Spleen (tissue), 13 donors: ENCODE measurements at places on chromosomes 5 and 9. TPM values are rescaled to one million over a fixed set of nuclear protein-coding genes. Genes with fewer than 3 reads are reported as not detected.
A peak's percentile ranks its signal among the peaks of the same experiment; 100 is the strongest.

DNA sequence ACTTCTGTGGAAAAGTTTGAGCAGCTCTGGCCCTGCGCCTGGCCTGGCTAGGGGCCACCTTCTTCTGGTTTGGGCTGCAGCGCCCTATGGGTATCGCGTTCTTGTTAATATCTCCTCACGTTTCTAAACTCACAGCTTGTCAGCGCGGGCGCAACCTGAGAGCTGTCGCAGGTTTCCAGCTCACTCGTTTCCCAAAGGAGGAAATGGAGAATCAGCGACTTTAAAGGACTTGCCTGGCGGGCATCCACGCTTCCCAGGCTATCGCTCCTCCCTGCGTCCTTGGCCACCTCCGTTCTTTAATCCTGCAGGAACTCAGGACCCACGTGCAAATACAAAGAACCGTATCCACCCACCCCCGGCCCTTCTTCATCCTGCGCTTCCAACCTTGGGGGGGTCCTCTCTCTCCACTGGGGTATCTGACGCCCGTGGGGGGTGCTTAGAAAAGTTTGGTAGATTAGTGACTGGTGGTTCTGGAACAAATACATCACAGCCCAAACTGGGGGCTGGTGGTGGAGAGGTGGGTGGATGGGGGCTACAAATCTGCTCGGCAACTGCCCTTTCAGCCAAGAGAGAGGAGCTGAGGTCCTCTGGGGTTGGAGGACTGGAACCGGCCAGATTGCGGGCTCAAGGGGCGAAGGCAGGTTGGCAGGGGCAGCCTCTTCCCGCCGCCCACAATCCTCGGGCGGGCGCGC is 578 bp upstream of the PSAT1 start:
- no peaks in the 10 kb centered on the region for H3K36me3 ChIP-seq
- DNase-seq = peak; percentile 82
- H3K4me1 ChIP-seq = peaks cover 31% of the 10 kb centered on the region
- H3K27me3 ChIP-seq = no peaks in the 10 kb centered on the region
- H3K27ac ChIP-seq = no peak overlapping the region

Gene DEPDC1B
- polyA plus RNA-seq = 4.0 TPM

DNA sequence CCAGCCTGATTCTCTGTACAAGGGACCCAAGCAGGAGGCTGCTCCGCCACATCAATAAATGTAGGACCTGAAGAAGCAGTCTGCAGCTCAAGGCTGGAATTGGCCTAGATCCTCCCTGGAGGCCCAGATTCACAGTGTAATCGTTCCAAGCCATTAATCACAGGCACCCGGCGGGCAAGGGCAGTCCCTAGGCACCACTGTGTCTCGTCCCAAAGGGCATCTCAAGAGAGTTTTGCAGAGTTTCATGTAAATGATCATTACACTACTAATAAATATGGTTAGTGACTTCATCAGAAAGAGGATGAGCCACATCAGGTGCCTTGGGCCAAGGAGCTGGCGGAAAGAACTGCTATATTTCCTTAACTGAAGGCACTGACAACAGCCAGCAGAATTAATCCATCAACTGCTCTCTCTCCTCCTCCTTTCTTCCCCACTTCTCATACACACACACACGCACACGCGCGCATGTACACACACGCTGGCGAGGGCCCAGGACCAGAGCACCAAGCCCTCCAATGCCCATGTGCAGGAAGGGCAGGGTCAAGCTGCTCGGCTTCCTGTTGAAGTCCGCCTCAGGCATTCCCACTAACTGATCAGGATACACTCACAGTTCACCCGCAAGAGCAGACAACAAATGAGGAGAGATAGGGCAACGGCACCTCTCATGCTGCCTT is 33.9 kb downstream of the GNAQ start:
- no peak overlapping the region for H3K4me3 ChIP-seq
- peaks cover 6% of the 10 kb centered on the region for H3K4me1 ChIP-seq
- no peaks in the 10 kb centered on the region for H3K36me3 ChIP-seq
- no peaks in the 10 kb centered on the region for H3K27me3 ChIP-seq
- DNase-seq = peak; percentile 81

DNA sequence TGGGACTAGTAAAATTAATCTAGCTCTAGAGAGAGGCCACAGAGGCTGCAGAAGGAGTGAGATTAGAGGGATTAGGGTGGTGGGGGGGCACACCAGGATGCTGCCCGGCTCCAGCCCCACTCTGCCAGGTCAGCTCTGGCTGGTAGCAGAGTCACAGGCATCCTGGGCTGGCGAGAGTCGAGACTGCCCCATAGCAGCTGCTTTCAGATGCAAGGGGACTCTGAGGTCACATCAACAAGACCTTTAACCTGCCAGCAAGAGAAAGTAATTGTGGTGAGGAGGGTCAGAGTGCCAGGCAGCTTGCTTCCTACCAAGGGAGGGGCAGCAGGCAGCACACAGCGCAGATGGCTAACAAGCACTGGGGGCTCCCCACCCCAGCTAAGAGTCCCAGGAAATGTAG is 7.5 kb downstream of the EPB41L4B start:
- no peaks in the 10 kb centered on the region for H3K4me1 ChIP-seq
- no peak for DNase-seq
- H3K27ac ChIP-seq = no peak overlapping the region
- no peaks in the 10 kb centered on the region for H3K36me3 ChIP-seq
- H3K27me3 ChIP-seq = peaks cover 54% of the 10 kb centered on the region

DNA sequence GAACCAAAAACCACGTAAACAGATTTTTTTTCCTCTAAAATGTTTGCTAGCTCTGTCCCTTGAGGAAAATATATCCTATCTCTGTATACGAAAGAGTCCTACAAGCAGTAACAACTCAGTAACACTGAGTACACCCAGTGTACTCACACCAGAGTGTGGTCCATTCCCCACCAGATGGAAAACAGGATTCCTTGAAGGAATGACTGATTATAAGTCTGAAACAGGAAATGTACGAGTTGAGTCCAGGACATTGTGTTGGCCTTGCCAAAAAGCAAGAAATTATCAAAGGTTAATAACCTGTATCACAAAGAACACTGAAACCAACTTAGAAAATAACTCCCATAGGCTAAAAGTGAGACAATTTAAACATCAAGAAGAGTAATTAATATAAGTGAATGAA is 20.4 kb downstream of the GOLPH3 start:
- H3K27me3 ChIP-seq = no peaks in the 10 kb centered on the region
- peaks cover 7% of the 10 kb centered on the region for H3K36me3 ChIP-seq
- no peak for DNase-seq
- no peak overlapping the region for H3K4me3 ChIP-seq
- no peak overlapping the region for H3K27ac ChIP-seq

GRCh38 chr5:132321109-132321721 is 27.0 kb downstream of the SLC22A4 start:
- DNase-seq = no peak
- peaks cover 82% of the 10 kb centered on the region for H3K36me3 ChIP-seq
- no peak overlapping the region for H3K27ac ChIP-seq
- no peaks in the 10 kb centered on the region for H3K4me1 ChIP-seq
- H3K27me3 ChIP-seq = no peaks in the 10 kb centered on the region

DNA sequence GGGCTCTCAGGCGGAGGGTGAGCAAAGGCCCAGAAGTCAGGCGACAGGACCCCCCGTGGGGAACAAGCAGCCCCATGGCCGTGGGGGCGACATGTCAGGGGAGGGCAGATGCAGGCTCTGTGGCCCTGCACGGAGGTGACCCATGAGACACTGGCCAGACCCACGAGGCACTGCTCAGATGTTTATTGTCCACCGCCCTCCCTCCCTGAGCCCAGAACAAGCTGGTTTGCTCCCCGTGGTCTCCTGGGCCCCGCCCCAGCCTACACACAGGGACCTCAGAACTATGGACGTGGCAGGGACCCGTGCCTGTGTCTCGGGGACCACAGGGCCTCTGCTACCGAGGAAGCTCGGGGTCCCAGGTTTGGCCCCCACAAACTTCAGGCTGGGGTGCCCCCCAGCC is 1.9 kb downstream of the FUT7 start:
- no peaks in the 10 kb centered on the region for H3K27me3 ChIP-seq
- H3K4me3 ChIP-seq = no peak overlapping the region
- H3K36me3 ChIP-seq = no peaks in the 10 kb centered on the region
- peak overlapping the region; percentile 93 for H3K27ac ChIP-seq
- H3K4me1 ChIP-seq = peaks cover 56% of the 10 kb centered on the region

DNA sequence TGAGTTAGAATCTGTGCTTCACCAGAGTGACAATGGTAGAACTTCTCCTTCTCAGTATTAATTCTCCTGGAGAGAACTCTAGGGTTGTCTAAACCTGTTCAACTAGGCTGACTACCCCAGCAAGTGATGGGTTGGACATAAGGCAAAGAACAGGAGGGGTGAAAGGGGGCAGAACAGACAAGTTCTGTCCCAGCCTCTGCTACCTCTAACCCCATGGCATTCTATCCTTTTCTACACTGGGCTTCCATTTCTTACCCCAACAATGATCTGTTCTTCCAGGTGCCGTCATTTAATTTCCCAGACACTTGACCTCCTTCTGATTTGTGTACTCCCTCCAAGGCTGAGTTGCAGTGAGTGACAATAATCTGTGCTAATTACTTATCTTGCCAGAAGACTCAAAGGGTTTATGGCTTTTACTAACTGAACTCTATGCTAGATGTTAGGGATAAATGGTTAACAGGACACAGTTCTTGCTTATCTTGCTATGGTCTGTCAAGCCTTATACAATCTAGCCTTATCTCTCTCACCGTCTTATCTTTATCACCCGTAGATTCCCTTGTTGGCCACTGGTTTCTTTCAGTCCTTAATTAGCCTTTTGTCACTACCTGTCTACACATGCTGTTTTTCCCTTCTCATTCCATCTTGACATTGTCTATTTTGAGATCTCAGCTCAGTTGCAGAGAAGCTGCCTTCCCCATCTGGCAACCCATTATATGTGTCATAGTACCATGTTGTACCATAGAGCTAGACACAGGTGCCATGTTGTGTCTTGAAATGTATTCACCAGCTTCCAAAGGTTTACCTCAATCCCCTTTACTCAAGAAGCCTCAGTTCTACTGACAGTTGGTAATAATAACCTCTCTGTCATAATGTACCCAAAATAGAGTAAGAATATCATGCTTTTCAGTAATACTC is 10.0 kb upstream of the MATR3 start:
- DNase-seq = no peak
- no peaks in the 10 kb centered on the region for H3K4me1 ChIP-seq
- no peak overlapping the region for H3K4me3 ChIP-seq
- peaks cover 34% of the 10 kb centered on the region for H3K36me3 ChIP-seq
- H3K27me3 ChIP-seq = no peaks in the 10 kb centered on the region

DNA sequence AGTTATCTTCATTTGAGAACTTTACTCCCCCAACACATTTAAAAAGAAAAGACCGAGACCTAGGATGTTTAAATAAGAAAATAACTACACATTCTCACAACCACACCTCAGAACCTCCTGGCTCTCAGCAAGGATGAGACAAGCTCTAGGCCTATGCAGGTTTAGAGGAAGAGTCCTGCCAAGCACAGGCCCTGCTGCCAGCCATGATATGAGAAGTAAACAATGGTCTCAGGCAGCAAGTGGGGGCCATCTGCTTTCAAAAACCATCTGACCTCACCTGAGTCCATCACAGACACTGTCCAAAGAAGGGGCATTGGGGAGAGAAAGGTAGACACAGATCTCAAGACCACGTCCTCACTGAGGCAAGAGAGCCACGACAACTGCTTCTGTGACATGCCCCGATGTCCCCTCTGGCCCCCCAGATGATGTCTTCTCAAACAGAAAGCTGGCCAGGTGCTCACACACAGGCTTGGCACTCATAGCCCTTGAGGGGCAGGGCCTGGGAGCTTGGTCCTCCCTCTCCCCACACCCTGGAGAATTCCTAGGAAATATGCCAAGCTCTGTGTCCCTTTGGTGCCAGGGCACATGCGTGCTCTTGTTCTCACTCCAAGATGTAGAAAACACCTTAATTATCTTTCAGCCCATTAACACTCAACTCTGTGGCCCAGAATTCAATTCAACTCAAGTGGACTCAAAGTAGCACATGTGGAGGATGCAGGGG is 150.4 kb downstream of the FSTL4 start:
- H3K27me3 ChIP-seq = no peaks in the 10 kb centered on the region
- H3K36me3 ChIP-seq = no peaks in the 10 kb centered on the region
- no peak overlapping the region for H3K27ac ChIP-seq
- DNase-seq = no peak
- no peaks in the 10 kb centered on the region for H3K4me1 ChIP-seq

Gene RALGPS1
- polyA plus RNA-seq = 2.5 TPM

Gene ZNF462
- polyA plus RNA-seq = 1.4 TPM

Gene RECK
- polyA plus RNA-seq = 2.7 TPM

- H3K36me3 ChIP-seq = no peaks in the 10 kb centered on the region
- peaks cover 11% of the 10 kb centered on the region for H3K27me3 ChIP-seq
- peaks cover 19% of the 10 kb centered on the region for H3K4me1 ChIP-seq
- H3K27ac ChIP-seq = no peak overlapping the region
These were observed 1.6 kb upstream of the HAPLN1 start for GRCh38 chr5:83721953-83722901.

DNA sequence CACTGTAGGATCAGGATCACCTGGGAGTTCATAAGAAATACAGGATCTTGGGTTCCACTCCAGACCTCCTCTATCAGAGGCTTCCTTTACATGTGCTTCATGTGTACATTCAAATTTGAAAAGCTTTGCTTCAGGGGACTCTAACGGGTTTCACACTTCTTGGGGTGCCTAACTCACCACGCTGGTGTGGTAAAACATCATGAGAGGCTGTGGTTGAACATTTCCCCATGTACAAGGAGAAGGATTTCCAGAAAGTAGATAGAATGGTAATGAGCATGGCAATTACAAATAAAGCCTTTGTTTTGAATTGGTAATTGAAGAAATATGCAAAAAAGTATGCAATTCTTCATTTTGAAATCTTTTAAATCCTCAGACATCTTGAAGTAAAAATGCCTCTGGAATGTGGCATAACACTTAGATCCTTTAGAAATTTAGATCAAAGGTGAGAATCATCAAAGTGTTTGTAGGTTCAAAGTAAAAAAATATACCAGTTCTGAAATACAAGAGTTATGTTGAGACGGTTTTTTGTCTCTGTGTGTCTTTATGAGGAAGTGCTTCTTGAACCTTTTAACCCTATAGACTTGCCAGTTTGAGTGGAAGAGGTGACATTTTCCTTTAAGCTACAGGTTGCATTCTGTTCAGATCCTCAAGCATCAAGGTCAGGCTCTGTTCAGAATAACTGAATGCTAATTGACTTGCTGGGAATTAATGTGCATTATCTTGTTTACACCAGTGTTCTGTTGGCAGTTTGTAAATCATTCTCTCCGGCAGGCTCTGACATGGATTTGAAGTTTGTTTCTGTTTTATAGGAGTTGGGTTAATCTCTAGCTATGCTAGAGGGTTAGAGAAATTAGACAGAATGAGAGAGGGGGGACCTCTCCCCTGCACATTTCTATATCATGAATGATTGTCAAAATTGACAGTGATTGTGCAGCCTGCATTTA is 415.3 kb downstream of the MAN2A1 start:
- no peaks in the 10 kb centered on the region for H3K36me3 ChIP-seq
- H3K4me3 ChIP-seq = no peak overlapping the region

GRCh38 chr5:167352801-167353200 is 938.6 kb upstream of the WWC1 start:
- H3K27ac ChIP-seq = no peak overlapping the region
- no peaks in the 10 kb centered on the region for H3K36me3 ChIP-seq
- H3K4me1 ChIP-seq = no peaks in the 10 kb centered on the region

DNA sequence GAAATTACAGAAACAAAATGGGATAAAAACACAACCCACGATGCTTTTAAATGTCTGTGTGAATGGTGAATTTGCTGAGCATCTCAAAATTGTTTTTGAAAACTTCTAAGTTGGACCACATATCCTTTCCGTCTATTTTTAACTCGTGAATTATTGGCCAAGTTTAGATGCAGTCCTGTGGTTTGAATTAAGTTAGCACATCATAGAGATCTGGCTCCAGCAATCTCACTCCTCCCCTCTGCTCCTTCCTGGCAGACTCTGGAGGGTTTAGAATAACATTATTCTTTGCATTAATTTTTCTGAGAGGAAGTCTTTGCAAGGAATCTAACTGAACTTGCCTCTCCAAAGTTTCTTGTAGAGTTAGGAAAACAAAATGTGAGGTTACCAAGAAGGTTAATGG is 14.5 kb upstream of the ANKRD55 start:
- H3K27me3 ChIP-seq = no peaks in the 10 kb centered on the region
- no peak for DNase-seq
- no peaks in the 10 kb centered on the region for H3K4me1 ChIP-seq
